ENCODE measurements at places on chromosomes 3 and 15.

DNA sequence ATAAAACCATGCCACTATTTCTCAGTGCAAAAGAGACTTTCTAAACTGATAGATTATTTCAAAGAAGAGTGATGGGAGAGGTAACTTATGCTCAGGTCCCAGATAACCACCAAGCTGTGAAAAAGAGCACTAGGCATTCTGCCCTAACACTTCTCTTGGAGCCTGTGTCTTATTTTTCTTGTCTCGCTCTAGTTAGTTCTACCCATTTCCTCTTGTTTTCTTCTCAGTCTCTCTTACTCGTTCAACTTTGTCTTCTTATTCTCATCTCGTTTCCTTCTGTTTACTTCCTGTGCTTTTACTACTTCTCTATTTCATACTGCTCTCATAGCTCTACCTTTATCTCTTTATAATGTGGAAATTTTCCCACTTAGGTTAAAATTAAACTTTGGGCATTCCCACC lies 91.8 kb upstream of the CGNL1 start:
- DNase-seq = no peak

DNA sequence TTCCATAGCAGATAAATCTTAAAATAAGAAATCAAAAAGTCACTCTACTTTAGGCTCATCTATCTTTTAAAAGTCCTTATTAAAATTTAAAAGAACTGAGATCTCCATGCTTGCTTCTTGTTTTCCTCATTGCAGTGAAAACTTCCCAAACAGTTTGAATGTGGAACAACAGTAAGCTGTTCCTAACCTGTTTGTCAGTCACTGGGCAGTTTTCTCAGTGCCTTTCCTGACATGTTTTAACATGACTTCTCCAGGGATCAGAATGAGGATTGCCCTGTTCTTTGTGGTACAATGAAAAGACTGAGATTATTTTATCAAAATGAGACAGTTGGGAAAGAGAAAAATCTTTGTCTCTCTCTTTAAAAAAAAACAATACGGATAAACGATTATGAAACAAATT lies 774 bp downstream of the GPR87 start:
- no peak for DNase-seq

DNA sequence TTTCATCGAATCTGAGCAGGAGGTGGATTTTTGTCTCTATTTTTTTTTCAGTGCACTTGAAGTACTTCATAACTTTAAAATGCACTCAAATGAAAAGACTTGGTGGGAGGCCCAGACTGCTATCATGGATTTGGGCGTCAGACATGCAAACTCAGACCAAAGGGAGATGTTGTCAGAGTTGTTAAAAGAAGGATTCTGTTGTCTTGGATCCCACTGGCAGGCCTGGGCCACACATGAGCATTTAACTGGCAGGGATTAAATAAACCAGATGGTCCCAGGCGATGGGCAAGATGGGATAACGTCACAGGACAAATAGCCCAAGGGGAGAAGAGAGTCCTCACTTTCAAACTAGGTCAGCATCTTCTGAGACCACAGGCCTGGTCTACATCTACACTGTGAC lies 15.4 kb downstream of the RTP1 start:
- DNase-seq = no peak

DNA sequence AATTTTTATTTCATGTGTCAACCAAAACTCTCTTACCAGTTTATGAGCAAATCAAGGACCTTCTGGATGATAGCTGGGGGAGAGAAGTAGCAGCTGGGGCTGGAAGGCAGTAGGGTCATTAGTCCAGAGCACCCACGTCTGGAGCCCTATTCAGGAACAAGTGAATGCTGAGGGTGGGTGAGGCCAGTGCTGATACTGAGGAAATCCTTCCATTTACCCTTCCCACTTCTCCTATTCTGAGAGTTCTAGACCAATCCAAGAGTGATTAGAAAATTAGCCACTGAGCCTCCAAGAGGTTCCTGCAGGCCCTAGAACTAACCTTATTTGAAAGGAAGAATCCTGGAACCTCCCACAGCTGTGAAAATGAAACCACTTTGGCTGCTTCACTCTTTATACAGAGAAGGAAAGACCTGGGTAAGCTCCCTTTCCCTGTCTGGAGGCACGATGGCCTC lies 46.2 kb upstream of the VILL start:
- DNase-seq = peak; percentile 47

- DNase-seq = no peak
Measured at GRCh38 chr3:60294181-60294580, 957.1 kb downstream of the FHIT start.

- DNase-seq = no peak
Measured at GRCh38 chr3:161203485-161204098, 17.5 kb upstream of the NMD3 start.

DNA sequence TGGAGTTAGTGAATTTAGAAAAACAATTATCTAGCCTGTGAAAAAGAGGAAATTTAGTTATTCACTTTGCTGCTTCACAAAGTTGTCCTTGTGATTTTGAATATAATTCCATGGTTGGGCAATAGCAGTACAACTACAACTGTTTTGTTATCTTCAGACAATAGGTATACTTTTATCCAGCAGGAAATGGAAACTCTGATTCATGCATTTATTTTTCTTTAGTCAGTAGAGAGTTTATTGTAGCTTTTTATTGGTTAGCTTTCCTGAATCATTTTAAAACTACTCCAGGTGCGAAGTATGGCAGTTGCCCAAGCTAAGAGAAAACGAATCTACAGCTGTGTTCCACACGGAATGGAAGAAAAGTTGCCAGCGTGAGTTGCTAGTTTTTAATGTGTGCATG lies 80.3 kb downstream of the TM4SF4 start:
- no peak for DNase-seq

DNA sequence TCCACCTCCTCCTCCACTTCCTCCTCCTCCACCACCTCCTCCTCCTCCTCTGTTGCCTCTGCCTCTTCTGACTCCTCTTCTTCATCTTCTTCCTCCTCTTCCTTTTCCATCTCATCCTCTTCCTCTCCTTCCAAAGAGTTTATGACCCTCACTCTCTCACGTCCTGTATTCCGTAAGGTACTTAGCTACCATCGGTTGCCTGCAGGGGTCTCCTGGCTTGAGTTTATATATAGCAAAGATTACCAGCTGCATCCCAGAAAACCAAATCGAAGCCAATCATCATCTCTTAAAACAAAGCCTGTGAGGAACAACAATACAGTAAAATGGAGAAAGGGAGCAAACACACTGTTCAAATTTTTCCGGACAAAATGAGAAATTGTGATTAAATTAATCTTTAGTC lies 317.4 kb downstream of the C3orf38 start:
- DNase-seq = no peak

GRCh38 chr15:51759557-51760070 lies 8.2 kb downstream of the TMOD2 start:
- peak; percentile 44 for DNase-seq

- no peak for DNase-seq
Measured at GRCh38 chr3:133472889-133473288, 73.0 kb downstream of the BFSP2 start.

GRCh38 chr15:74955017-74955416 lies 1.6 kb downstream of the RPP25 start:
- DNase-seq = no peak

GRCh38 chr3:195085356-195086130 lies 185.4 kb downstream of the XXYLT1 start:
- DNase-seq = no peak

DNA sequence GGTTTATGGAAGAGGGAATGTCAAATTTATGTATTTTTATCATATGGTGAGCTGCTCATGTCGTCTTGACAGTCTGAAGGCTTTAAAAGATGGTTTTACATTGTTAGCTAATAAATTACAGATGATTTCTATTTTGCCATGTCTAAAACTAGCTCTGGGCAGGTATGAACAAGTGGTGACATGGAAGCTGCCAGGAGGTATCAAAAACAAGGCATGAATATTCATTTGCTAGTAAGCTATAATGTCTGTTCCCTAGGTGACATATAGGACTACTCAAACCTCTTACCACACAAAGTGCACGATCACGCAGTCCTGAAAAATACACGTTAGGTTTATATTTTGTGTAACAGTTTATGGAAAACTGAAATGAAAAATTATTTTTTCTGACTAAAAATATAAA lies 34.8 kb downstream of the ST3GAL6 start:
- no peak for DNase-seq

GRCh38 chr3:164224126-164224525 lies 854.2 kb downstream of the SI start:
- no peak for DNase-seq

GRCh38 chr15:90650117-90650955 lies 66.8 kb upstream of the BLM start:
- DNase-seq = peak; percentile 31

- DNase-seq = no peak
Measured at GRCh38 chr15:85771781-85772445, 22.8 kb downstream of the KLHL25 start.

GRCh38 chr3:134327594-134327975 lies 46.7 kb downstream of the AMOTL2 start:
- no peak for DNase-seq

GRCh38 chr3:188516515-188516914 lies 362.6 kb downstream of the LPP start:
- no peak for DNase-seq

DNA sequence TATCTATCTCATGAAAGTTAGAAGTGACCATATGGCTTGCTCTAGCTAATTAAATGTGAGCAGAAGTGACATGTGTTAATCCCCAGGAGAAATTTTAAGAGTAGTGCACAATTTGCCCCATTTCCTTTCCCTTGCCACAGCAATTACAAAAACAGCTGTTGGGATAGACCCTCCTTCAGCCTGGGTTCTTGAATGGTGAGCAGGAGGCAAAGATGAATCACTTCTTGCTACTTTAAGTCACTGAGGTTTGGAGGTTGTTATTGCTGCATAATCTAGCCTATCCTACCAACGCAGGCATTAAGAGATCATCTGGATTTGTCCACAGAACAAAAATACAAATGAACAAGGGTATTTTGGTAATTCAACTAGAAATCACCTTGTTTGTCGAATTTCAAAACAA lies 51.7 kb upstream of the CAPN7 start:
- no peak for DNase-seq

- peak; percentile 5 for DNase-seq
Measured at GRCh38 chr3:112875561-112875960, 28.9 kb upstream of the CD200R1L start.

GRCh38 chr3:87047852-87048251 lies 56.9 kb upstream of the VGLL3 start:
- no peak for DNase-seq

GRCh38 chr3:171690281-171690680 lies 120.0 kb downstream of the PLD1 start:
- no peak for DNase-seq

- peak; percentile 6 for DNase-seq
Measured at GRCh38 chr15:48472756-48473155, 141.5 kb downstream of the DUT start.
